Pons (tissue), 1 donor: ENCODE measurements at places on chromosomes 1 and 21.

- no peak for DNase-seq
These were observed 25.8 kb upstream of the MPZL1 start for GRCh38 chr1:167695756-167696561.

- no peak for DNase-seq
These were observed 11.4 kb downstream of the SAMD11 start for GRCh38 chr1:934991-935750.

DNA sequence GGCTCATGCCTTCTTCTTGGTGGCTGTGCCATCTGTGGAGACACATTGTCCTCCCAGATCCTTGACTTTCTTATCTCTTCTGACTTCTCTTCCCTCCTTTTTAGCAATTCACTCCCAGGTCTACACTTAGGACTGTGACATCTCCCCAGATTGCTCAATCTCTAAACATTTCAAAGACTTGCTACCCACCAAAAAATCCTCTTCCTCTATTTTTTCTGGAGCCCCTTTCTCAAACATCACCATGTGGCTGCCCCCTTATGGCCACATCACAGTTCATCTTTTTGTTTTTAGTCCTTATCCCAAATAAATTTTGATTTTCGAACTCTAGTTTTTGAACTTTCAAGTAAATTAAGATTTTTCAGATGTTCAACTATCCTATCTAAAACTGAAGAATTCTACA is 148.6 kb upstream of the HOOK1 start:
- no peak for DNase-seq

DNA sequence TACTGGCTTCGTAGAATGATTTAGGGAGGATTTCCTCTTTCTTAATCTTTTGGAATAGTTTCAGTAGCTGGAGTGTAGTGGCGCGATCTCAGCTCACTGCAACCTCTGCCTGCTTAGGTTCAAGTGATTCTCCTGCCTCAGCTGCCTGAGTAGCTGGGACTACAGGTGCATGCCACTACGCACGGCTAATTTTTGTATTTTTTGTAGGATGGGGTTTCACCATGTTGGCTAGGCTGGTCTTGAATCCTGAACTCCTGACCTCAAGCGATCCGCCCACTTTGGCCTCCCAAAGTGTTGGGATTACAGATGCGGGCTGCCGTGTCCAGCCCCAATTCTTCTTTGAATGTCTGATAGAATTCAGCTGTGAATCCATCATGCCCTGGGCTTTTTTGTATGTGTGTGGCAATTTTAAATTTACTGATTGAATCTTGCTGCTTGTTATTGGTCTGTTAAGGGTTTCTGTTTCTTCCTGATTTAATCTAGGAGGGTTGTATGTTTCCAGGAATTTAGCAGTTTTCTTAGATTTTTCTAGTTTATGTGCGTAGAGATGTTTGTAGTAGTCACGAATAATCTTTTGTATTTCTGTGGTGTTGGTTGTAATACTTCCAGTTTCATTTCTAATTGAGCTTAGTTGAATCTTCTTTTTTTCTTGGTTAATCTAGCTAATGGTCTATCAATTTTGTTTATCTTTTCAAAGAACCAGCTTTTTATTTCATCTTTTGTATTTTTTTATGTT is 15.3 kb downstream of the MAN1C1 start:
- DNase-seq = no peak

- DNase-seq = no peak
These were observed 224.0 kb downstream of the FGGY start for GRCh38 chr1:59520827-59521418.

DNA sequence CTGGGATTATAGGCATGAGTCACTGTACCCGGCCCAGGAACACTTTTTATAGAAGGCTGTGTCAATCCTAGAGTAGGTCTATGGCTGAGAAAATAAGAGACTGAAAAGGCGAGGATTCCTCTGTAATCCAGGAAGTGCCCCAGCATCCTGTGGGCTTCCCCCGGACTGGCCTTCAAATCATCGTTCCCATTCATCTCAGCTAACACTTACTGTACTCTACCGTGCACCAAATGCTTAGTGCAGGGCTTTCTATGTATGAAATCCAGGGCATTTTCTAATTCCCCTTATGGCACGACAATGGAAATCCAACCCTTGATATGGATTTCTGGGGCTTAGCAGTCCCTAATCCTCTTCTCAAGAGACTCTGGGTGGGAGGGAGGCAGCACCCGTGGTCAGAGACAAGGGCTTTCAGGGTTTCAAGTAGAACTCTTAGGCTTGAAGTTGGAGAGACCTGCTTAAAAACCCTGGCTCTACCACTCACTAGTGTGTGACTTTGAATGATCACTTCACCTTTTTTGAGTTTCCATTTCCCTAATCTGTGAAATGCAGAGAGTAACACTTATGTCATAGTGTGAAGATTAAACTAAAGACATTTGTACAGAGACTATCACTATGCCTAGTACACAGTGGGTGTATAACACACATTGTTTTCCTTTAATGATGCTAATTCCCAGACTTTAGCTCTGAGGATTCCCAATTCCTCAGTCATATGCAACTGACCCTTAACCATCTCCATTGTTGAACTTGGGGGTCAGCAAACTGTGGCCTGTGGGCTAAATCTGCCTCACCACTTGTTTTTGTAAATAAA is 20.3 kb downstream of the MECR start:
- no peak for DNase-seq

DNA sequence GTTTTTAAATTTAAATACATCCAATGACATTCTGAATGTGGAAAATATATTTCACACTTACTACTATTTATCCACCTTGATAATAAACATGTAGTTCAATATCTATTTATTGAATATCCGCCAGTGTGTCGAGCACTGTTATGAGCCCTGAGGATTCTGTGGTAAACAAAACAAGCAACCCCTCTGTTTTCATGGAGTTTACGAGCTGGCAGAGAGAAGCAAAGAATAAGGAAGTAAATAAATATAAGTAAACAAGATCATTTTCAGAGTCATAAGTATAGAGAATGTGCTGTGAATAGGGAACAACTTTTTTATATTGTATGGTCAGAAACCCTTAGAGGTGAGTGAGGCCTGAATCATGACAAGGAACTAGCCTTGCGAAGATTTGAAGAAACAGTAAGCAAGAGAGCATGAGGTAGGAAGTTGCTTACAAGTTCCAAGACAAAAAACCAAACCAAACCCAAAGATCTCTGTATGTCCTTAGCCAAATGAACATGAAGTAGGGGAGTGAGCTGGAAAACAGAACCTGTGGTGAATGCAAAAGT is 6.4 kb upstream of the SERBP1 start:
- DNase-seq = no peak

GRCh38 chr1:75632350-75632949 is 21.5 kb upstream of the SLC44A5 start:
- DNase-seq = peak; percentile 48

DNA sequence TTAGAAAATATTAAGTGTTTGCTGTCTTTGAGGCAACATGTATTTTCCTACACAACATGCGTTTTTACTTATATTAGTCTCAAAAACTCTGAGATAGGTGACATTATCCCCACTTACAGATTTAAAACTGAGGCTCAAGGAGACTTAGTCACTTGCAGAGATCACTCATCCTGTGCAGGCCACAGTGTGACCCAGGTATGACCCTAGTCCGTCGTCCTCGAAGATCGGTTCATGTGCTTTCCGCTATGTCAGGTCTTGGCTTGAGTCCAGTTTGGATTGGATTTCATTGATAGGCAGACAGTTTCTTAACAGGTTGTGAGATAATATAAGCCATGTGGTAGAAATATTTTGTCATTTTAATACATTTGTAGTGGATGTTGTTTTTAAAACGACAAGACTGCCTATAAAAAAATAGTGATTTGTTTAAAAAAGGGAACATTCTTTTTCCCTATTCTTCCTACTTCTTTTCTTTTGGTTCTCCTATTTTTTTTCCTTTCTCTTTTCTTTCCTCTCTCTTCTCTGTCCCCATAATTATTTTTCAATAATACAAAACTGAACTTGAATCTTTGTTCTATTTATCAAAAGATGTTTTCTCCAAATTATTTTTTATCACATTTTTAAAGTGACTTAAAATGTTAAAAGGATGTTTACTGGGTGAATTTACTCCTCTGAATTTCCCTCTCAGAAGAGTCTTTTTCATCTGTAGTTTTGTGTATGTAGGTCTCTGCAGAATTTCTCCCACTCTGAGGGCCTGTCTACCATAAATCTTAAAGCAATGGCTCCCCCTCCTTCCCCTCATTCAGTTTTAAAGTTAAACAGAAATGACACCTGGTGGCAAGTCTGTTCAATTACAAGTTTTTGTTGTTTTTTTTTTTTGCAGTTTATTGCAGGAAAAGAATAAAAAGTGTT is 81.8 kb downstream of the PHTF1 start:
- DNase-seq = peak; percentile 56
